ENCODE measurements at places on chromosomes 7 and 10.

DNA sequence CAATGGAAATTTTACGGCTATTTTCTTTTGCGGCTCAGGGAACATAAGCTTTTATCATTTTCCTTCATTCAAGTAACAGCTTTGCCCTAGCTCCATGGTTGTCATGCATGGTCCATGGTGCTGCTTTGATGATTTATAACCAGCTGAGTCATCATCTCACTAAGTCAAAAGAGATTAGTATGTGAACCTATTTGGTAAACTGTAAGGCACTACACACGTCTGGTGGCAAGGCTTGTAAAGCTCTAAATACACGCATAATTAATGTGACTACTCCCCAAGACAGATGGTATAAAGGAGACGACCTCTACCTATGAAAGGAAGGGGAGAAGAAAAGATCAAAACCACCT is 340.2 kb downstream of the KCNMA1 start:
- DNase-seq = no peak

GRCh38 chr7:159035571-159036073 is 109.0 kb downstream of the VIPR2 start:
- no peak for DNase-seq

DNA sequence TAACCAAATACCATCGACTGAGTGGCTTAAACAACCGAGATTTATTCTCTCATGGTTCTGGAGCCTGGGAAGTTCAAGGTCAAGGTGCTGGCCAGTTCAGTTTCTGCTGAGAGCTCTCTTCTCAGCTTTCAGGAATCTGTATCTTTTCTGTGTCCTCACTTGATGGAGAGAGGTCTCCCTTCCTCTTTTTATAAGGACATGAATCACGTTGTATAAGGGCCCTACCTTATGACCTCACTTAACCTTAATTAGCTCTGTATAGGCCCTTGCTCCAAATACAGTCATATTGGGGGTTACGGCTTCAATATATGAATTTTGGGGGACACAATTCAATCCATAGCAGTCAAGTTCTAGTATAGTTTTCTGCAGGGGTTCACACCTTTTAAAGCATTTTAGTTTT is 135.2 kb upstream of the ADO start:
- no peak for DNase-seq

DNA sequence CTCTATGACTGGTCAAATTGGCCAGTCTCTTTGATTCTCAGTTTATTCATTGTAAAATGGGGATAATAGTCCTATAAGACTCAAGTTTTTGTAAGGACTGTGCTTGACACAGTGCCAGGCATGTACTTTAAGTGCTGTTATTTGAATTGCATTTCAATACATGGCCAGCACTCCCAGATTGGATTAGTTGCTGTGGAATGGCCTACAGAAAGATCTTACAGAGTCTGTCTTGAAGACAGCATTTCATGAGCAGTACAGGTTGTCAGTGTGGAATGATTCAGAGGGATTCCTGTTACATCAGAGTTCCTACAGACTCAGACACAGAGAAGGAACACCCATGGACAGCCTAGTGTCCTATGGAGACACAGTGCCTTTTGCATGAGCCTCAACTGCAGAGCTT is 238.1 kb upstream of the BMPER start:
- DNase-seq = peak; percentile 25

DNA sequence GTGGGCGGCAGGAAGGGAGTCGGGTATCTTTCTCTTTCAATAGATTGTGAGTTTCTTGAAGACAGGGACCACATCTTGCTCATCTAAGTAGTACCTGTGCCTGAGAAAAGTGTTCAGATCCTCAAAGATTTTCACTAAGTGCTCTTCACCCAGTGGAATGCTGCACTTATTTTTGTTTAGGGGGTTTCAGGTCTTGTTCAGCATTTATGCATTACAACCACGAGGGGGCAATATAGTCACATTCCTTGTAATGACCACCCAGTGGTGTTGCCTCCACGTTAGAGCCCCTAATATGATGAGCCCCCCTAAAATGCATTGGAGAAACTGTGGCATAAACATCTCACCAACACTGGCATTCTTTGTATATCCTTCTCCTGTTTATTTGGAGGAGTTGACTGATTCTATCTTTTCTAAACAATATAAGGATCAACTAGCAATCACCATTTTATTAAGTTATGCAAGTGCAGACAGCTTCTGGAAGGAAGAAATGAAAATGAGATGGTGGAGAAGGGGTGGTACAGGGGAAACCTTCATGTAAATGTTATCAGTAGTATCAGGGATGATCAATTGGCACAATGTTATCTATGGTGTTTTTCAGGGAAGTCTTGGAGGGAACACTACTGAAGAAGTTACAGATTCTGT is 3.1 kb upstream of the PAPSS2 start:
- DNase-seq = no peak

GRCh38 chr10:14460447-14460846 is 129.7 kb upstream of the FRMD4A start:
- no peak for DNase-seq
